ENCODE measurements at places on chromosomes 7 and 10.

DNA sequence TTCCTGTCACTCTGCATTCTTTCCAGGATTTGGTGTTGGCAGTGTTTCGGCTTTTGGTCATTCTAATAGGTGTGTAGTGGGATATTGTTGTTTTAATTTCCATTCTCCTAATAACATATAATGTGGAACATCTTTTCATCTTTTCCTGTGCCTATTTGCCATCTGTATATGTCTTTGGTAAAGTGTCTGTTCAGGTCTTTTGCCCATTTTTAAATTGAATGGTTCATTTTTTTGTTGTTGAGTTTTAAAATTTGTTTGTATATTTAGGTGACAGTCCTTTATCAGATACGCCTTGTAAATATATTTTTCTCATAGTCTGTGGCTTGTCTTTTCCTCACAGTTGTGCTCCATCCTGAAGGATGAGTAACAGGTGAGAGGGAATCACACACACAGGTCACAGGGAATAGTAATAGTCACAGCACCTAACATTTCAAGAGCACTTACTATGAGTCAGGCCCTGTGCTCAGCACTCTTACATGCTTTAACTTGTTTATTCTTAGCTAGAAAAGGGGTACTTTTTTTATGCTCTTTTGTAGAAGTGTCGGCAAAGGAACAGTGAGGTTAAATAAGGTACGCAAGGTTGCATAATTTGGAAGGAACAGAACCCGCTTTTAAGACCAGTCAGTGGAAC is 117.1 kb upstream of the GATA3 start:
- no peak for DNase-seq

GRCh38 chr7:158827411-158828132 is 1.7 kb downstream of the ESYT2 start:
- no peak for DNase-seq

- no peak for DNase-seq
Measured at GRCh38 chr7:148579366-148579765, 11.2 kb upstream of the C7orf33 start.

GRCh38 chr7:69823151-69823744 is 225.0 kb downstream of the AUTS2 start:
- no peak for DNase-seq

- DNase-seq: peak; percentile 3
Measured at GRCh38 chr7:30321089-30321881, 36.9 kb downstream of the ZNRF2 start.

- DNase-seq: no peak
Measured at GRCh38 chr10:17273403-17273802, 45.4 kb downstream of the VIM start.

- no peak for DNase-seq
Measured at GRCh38 chr10:74929197-74929596, 102.8 kb downstream of the KAT6B start.

- no peak for DNase-seq
Measured at GRCh38 chr7:157526005-157526912, 189.5 kb downstream of the DNAJB6 start.

- no peak for DNase-seq
Measured at GRCh38 chr10:80500572-80501380, 36.9 kb upstream of the SH2D4B start.

- DNase-seq: no peak
Measured at GRCh38 chr7:101614939-101615302, 14.2 kb downstream of the MYL10 start.

DNA sequence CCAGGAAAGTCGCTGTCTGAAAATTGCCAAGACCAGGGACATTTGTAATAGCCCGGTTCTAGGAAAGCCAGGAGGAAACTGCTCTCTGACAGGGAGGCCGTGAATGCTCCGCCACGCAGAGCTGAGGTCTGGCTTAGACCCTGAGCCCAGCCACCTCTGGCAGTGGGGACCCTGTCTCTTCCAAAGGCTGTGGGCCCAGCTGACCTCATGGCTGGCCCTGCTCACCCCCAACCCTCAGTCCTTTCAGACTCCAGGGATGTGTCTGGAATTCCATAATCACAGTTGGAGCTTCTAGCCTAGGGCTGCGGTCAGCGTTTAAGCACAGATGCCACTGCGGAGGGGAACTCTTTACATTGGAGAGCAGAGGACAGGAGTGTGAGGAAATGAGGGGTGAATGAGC is 6.6 kb upstream of the VIPR2 start:
- DNase-seq: no peak

DNA sequence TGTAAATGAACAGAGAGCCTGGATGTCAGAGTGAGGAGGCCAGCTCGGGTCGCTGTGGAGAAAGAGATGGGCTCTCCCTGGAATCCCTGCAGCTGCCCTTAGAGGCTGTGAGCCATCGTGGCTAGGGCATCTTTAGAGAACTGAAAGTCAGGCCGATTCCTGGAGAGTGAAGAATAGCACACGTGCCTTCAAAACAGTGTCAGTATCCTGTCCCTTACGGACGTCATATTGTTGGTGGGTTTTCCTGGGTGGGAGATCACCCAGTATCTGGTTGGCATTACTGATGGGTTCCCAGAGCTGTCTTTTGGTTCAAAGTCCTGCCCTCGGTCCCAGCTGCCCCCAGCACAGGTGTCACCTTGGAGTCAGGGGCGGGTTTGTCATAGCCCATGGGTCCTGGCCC is 25.3 kb downstream of the IKZF1 start:
- DNase-seq: no peak

DNA sequence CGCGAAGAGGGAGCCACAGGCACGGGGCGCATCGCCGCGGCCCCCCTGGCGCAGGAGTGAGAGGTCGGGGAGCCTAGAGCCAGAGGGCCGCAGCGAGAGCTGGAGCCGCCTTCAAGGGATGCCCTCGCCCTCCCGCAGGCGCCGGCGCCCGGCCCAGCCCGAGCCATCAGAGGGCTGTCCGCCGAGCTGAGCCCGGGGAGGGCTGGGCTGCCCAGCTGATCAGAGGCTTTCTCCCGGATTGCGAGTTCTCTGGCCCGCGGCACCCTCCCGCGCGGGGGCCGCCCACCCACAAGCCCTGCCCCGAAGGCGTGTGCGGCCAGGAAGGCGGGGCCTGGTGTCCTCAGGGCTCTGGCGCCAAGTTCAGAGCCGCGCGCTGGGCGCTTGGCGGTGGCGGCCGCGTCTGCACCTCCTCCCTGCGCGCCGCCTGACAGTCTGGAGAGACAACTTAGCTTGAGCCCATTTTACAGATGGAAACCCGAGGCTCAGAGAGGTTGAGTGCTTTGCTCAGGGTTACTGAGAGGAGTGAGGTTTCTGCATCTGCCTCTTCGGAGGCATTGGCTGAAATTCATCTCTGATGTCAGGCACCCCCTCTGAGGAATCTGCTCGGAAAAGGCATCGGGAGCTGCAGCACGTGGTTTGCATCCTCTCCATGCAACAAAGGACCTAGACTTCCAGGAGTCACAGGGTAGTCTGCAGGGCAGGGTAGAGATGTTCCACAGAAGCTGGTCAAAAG is 3.8 kb upstream of the ANTXRL start:
- peak; percentile 54 for DNase-seq
